LHCN-M2 (cell line): ENCODE measurements at places on chromosomes 16 and 17. TPM values are rescaled to one million over a fixed set of nuclear protein-coding genes. Genes with fewer than 3 reads are reported as not detected.
A peak's percentile ranks its signal among the peaks of the same experiment; 100 is the strongest.

- DNase-seq: no peak
These were observed 31.4 kb upstream of the HS3ST3B1 start for GRCh38 chr17:14269473-14269872.

DNA sequence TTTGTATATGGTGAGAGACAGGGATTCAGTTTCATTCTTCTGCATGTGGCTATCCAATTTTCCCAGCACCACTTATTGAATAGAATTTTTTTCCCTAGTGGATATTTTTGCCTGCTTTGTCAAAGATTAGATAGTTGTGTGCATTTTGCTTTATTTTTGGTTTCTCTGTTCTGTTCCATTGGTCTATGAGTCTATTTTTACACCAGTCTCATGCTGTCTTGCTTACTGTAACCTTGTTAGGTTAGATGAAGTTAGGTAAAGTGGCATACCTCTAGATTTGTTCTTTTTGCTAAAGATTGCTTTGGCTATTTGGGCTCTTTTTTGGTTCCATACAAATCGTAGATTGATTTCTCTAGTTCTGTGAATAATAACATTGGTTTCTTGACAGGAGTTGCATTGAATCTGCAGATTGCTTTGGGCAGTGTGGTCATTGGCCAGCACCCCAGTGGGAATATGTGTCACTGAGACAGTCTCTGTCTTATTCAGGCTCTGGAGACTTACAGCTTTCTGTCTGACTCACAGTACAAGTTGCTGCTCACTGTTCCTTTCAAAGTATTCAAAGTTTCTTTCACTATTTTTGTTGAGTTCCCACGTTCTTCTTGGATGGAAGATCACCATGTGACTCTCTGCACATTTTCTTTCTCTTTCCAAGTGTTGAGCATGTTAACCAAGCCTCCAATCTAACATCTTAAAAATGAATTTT lies 709.1 kb downstream of the CDH11 start:
- peak; percentile 77 for DNase-seq

- DNase-seq: no peak
These were observed 28.5 kb downstream of the SMIM36 start for GRCh38 chr17:55482591-55483389.

TBC1D3C gene
- 0.51 and 0.69 TPM in 2 replicates for total RNA-seq

HS3ST2 gene
- total RNA-seq: not detected in 2 replicates

- DNase-seq: peak; percentile 14
These were observed 41.8 kb downstream of the TNRC6A start for GRCh38 chr16:24771132-24771778.

DNA sequence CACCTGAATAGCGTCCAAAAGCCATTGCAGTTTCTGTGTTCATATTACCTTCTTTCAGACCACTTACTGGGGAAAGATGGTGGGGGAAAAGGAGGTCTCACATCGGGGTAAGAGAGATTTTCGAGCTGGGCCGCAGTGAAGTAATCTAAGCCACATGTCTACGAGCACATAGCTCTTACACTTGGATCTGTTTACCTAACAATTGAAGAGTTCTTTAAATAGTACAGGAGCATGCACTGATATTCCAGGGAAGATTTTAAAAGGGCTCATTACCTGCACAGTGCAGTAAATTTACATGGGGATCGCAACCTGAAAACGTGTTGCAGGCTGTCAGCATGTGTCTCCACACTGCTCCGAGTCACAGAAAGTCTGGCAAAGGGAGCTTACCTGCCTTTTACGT lies 12.6 kb downstream of the MAF start:
- no peak for DNase-seq

GRCh38 chr17:79843474-79843815 lies 4.2 kb upstream of the CBX4 start:
- no peak for DNase-seq

DNA sequence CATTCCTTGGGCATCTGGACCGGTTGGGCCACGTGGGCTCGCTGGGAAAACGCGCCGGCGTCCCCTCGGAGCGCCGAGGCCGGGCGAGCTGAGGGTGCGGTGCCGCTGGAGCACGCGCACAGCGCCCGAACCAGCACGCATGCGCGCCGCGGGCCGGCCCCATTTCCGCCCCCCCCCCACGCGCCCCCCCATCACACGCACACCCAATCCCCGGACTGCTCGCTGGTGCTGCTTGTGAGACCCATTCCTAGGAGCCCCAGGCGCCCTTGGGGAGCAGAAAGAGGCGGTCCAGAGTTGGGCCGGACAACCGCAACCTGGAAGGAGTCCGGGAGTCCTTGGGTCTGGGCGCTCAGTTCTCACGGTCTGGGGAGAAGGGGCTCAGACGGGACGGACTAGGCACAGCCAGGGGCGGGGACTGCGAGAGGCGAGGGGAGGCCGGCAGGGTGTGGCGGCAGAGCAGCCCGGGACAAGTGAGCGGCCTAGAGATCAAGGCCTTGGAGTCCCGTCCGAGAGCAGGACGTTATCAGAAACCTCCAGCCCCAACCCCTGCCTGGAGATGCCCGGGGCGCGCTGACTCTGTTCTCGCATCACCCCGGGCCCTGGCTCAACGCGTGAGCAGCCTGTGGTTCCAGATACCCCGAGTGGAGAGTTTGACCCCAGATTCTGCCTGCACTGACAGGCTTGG lies 6.0 kb upstream of the CBX8 start:
- no peak for DNase-seq

DNA sequence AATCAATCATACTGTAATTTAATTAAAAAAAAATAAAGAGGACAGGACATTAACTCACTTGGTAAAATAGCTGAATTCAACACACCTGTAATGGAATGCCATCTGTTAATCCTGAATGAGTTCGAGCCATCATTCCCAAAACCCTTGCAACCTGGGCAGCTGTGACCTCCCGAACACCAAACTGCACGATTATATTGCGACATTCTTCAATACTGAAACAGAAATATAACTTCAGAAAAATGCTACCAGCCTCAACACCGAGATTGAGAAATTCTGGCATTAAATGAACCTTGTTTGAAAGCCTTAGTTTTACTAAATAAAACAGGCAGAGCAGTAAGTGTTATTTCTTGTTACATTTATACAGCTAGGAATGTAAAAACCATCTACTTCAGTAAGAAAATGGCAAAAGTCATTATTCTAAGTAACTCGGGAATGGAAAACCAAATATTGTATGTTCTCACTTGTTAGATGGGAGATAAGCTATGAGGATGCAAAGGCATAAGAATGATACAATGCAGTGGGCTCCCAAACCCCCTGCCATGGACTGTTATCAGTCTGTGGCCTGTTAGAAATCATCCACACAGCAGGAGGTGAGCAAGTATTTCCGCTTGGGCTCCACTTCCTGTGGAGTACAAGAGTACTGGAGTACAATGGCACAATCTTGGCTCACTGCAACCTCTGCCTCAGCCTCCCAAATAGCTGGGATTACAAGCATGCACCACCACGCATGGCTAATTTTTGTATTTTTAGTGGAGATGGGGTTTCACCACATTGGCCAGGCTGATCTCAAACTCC lies 46.5 kb downstream of the CNOT1 start:
- DNase-seq: no peak

DNA sequence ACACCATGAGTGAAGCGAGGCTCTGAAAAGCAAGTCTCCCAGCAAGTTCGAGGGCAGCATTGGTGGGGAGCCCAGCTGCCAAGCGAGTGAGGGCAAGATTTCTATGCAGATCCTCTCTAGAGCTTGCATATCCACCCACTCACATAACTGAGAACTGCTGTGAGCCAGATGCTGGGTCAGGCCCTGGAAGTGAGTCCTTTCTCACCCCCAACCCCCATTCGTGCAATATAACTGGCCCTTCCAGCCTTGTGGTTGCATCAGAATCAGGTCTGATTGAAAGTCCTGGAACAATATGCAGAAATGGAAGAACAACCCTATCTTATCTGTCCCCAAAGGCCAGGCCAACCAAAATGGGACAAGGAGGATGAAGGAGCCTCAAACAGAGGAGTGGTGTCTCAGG lies 146.6 kb downstream of the IRX5 start:
- DNase-seq: no peak

DNA sequence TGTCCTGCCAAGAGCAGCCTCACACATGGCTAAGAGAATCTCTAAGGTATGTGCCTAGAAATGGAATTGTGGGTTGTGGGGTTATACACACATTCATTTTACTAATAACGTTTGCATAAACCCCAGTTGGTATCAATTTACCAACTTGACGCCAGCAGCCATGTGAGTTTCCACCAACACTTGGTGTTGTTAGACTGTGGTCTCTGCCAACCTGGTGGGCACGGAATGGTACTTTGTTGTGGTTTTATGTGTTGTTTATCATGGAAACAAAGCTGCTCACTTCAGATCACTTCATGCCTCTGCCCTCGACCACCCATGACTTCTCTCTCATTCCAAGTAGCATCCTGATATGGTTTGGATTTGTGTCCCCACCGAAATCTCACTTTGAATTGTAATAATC lies 152.0 kb upstream of the CDC42EP4 start:
- DNase-seq: no peak

DNA sequence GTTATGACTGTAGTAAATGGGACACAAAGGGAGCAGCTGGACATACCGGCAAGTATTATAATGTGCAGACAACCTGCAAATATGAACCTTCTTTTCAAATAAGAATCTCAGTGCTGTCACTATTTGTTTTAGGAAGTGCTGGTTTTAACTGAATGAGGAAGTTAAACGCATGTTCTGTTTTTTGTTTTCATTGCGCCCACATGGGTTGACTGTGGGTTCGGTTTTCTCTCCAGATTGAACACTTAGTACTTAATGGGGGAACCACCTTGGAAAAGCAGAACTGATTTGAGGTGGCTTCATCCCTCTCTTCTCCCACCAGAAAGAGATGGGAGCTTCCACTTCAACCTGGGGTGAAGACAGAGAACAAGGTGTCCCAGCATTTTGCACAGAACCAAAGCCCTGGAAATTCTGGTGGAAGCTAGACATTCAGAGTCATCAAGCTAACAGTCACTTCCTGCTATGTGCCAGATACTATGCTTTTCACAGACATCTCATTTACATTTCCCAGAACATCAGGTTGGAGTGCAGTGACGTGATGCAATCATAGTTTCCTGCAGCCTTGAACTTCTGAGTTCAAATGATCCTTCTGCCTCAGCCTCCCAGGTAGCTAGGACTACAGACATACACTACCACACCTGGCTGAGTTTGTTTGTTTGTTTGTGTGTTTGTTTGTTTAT lies 149.8 kb downstream of the CDH13 start:
- no peak for DNase-seq

HOXB3 gene
- 9.0 and 12.1 TPM in 2 replicates for total RNA-seq

CMTM2 gene
- not detected in 2 replicates for total RNA-seq

DNA sequence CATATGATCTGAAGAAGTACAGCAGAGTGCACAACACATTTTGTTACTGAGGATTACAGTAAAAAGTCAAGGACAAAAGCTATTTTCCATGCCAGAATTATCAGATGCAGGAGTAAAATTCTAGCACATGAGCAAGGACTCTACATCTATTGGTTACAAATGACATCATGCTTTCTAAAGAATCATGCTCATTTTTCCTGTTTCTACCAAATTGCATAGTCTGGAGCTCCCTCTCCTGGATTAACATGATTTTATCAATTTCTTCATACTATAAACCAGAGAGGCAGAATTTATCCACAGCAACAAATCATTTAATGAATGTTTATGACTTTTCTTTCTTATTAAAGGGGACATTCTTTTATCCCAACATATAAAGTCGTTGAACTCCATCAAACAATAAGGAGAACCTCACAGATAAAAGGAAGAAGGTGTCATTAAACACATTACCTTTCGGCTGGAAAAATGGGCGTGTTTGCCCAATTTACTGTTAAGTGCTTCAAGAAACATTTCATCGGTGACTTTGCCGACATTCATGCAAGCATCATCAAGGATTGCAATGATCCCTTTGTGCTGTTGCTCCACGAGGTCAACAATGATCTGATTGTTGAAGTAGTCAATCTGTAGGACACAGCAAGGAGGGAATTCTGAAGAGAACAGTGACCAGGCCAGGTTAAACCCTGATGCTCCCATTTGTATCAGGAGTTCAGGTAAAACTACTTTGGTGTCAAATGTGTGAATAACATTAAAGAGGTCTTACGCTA lies 121.7 kb downstream of the MYO1D start:
- peak; percentile 74 for DNase-seq

DNA sequence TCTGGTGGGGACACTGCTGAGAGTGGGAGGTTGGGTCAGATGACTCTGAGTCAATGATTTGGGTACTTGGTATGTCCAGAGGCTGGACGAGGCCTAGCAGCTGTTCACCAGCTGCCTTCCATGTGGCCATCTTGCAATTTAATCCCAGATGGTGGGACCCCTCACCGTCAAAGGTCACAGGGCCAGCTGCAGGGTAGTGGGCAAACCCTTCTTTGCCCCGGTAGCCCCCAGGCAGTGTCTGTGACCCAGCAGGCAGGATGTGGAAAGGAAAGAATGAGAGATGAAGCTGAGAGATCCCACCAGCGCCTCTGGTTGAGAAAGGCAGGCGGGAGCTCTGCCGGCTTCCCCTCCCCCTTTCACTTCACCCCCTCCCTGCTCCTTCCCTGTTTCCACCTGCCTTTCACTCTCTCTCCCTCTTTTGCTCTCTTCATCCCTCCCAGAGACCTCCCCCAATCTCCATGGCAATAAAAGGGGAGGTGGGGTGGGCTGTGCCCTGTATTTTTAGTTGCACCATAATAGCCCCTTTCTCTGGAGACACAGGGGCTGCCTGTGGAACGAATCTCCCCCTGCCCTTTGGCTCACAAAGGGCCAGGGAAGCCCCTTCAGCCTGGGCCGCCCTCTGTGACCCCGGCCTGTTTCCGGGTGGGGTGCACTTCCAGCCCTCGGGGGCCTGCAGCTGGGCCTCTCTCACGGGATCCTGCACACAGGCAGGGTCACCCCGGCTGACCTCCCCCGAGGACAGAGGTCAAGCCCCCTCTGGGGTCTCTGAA lies 20.2 kb downstream of the CDK5RAP3 start:
- DNase-seq: peak; percentile 87

DNA sequence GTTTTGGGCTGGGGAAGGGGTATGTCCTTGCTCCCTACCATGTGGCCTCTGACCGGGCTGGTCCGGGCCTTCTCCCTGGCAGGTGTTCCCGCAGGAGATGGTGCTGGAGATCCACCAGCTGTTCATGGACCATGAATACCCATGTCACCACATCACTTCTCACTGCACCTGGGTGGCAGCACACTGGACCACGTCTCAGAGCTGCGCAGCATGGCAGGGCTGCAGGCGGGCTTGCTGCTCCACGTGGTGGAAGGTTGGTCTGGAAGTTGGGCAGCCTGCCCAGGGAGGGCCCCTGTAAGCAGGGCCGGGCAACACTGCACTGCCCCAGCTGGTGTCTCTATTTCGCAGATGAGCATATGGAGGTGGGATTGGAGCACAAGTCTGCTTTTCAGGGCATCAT lies 169.5 kb upstream of the ZNF267 start:
- no peak for DNase-seq

GRCh38 chr16:87744750-87745514 lies 20.9 kb downstream of the KLHDC4 start:
- no peak for DNase-seq

DNA sequence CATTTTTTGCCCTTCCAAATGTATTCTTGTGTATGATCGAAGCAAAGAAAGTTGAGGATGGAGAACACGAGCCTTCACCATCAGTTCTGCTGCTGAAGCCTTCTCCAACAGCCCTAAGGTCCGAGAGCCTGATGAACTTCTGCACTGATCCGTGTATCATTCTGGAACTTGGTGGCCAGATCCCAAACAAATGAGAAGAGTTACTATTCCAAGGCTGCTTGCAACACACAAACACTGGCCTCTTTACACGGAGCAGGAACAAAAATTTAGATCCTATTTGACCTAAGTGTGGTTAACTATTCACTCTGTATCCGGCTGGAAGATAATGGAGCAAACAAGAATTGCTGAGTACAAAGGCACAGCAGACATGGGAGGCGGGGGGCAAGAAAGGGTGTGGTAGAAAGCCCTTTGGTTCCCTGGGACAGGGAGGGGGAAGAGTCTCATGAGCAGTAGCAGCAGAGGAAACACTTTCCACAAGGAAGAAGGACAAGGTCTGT lies 282.9 kb downstream of the SOX9 start:
- DNase-seq: no peak

ADAP2 gene
- 0.75 TPM in 1 of 2 replicates, not detected in the other for total RNA-seq
